CD14-positive monocyte (primary cell): ENCODE measurements at places on chromosomes 2 and 18.

GRCh38 chr2:21452263-21452662 lies 328.5 kb downstream of the TDRD15 start:
- no peak for DNase-seq

- no peak for DNase-seq
These were observed 83.2 kb downstream of the CD8B2 start for GRCh38 chr2:106570316-106570715.

DNA sequence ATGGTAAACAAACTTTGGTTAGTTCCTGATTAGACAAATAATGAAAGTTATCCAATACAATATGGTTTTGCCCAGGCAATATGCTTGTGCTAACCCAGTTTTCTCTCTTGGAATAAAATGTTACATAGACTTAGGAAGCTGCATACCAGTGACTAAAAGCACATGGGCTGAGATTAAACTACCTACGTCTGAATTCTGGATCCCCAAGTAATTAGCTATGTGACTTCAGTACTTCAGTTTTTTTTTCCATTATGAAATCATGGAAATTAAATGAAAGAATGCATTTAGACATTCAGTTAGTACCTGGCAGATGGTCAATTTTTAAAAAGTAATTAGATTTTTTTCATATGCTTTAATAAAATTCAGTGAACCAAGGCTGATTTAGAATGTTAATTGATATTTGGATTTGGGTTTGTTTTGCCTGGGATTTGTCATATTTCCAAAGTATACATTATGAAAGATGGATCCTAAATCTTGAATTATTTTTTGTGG lies 213.9 kb downstream of the PTH2R start:
- DNase-seq = no peak

- DNase-seq = no peak
These were observed 110.3 kb upstream of the SH3BP4 start for GRCh38 chr2:234841321-234842015.

- no peak for DNase-seq
These were observed 83.9 kb upstream of the EML6 start for GRCh38 chr2:54639609-54640008.

DNA sequence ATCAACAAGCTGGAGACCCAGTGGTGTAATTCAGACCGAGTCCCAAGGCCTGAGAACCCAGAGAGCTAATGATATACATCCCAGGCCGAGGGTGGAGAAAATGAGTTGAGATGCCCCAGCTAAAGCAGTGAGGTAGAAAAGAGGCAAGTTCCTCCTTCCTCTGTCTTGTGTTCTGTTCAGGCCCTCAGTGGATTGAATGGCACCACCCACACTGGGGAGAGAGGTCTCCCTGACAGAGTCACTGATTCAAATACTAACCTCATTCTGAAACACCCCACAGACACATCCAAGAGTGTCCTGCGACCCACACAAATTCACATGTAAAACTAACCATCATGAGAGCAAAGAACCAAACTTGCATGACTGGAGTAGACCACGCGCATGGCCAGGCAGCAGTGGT lies 215.3 kb downstream of the ANAPC1 start:
- DNase-seq = no peak

DNA sequence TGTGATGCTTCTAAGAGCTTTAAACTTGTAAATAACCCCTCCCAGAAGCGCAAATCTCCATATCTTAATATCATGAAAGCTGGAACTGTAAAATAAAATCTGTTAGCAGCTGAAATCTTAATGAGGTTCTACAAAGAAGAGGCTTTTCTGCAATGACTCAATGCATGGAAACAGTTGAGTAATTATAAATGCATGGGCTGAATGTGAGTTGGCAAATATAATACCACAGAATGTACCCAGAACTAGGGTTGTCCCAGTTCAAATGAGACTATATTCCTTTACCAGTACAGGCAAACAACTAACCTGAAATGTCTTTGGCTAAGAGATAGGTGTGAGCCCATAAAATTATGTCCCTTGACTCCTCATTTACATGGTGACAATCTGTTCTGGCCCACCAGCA lies 52.9 kb downstream of the SATB2 start:
- DNase-seq = no peak
